ENCODE measurements at places on chromosomes 16 and 17.

GRCh38 chr17:48567209-48567608, 10.9 kb downstream of the HOXB4 start:
- no peak for DNase-seq

GRCh38 chr17:64004903-64005733, 7.0 kb downstream of the PRR29 start:
- DNase-seq, result peak; percentile 73

DNA sequence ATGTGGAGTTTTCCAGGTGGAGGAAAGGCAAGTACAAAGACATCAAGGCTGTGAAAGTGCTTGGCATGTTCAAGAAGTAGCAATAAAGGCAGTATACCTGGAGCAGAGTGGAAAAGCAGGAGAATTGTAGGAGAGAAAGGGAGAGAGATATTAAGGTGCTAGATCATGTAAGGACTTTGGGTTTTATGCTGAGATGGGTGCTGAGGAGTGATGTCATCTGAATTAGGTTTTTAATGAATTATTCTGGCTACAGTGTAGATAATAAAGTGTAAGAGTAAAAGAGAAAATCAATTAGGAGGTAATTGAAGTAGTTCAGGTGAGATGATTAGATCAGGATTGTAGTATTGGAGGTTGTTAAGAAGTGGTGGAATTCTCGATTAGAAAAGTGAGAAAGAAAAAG, 34.0 kb downstream of the NFAT5 start:
- no peak for DNase-seq

GRCh38 chr17:40921026-40921425, 16.4 kb downstream of the KRT23 start:
- no peak for DNase-seq

DNA sequence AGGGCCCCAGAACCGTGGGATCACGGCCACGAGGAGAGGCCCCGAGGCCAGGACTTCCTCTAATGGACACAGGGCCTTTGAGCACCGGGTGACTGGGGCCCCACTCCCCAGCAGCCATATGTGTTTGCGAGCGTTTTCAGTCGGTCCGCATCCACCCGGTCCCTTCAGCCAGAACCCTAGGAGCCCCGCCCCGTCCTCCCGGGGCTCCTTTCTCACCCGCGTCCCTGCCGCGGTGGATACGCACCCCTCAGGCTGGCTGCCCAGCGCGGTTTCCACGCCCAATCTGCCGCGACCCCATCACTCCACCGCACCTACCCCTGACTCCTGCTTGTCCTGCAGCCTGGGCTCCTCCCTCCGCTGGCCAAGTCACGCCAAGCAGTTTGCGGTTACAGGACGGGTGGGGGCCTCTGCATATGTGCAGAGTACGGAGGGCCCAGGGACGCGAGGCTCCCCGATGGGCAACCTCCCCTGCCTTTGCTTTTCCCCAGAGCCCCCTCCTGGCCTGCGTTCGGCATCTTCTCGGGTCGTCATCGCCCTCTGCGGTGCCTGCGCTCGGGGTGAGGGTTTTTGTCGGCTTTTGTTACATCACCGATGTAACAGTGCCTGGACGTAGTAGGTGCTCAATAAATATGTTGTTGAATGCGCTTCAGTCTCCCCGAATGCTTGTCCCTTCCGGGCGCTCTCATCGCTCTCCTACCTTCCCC, 1.0 kb upstream of the TTYH2 start:
- no peak for DNase-seq

- no peak for DNase-seq
These were observed 8.2 kb upstream of the CCL2 start for GRCh38 chr17:34246881-34247280.

DNA sequence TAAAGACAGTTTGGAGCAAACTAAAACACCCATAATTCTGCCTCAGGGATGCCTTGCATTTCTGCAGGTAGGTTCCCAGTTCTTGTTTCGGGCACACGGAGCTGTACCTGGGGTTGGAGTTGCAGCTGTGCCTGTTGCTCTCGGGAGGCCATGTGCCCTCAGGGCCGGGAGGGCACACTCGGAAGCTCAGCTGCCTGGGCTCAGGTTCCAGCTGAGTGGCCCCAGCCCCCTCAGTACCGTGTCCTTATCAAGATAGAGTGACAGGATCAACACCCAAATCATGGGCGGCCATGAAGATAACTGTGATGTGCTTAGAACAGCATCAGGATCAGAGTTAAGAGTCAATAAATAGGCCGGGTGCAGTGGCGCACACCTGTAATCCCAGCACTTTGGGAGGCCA, 107.9 kb downstream of the SNX29 start:
- DNase-seq, result peak; percentile 59

DNA sequence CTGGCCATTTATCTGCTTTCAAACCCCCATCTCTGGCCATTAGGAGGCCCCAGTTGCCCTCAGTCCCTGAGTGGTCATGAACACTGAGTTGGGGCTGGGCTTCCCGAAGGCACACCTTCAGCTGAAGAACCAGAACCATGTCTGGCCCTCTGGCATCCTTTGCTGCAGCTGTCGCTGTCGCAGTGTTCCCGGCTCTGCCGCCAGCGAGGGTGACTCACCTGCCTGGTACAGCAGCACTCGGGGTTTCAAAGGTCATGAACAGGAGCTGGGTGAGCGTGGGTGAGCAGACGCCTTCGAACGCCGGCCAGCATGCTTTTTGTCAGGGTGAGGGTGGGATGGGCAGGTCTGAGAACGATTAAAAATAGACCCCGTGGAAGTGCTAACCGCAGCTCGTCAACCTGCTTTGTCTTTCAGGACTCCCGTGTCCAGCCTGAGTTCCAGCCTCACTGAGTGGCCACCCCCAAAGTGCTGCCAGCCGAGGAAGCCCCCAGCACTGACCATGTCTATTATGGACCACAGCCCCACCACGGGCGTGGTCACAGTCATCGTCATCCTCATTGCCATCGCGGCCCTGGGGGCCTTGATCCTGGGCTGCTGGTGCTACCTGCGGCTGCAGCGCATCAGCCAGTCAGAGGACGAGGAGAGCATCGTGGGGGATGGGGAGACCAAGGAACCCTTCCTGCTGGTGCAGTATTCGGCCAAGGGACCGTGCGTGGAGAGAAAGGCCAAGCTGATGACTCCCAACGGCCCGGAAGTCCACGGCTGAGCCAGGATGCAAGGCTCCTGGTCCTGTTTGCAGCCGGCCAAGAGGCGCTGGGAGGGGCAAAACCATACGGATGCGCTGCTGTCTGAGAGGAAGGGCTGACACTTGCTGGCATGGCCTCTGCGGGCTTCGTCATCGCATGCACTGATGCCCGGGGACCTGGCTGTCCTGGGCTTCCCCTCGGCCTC, 7.6 kb downstream of the SNN start:
- peak; percentile 76 for DNase-seq

GRCh38 chr17:74305865-74306654, 20.0 kb upstream of the KIF19 start:
- no peak for DNase-seq

- peak; percentile 42 for DNase-seq
These were observed 91.3 kb downstream of the SNX29 start for GRCh38 chr16:12067714-12068401.

- DNase-seq, result no peak
These were observed at the start of gene MYO15A for GRCh38 chr17:18108401-18109312. Gene MYO15A (plus strand): TSS chr17:18108756. CDS start chr17:18118801, 10,045 bp downstream.

GRCh38 chr16:73287859-73288405, 240.0 kb upstream of the ZFHX3 start:
- DNase-seq, result no peak

DNA sequence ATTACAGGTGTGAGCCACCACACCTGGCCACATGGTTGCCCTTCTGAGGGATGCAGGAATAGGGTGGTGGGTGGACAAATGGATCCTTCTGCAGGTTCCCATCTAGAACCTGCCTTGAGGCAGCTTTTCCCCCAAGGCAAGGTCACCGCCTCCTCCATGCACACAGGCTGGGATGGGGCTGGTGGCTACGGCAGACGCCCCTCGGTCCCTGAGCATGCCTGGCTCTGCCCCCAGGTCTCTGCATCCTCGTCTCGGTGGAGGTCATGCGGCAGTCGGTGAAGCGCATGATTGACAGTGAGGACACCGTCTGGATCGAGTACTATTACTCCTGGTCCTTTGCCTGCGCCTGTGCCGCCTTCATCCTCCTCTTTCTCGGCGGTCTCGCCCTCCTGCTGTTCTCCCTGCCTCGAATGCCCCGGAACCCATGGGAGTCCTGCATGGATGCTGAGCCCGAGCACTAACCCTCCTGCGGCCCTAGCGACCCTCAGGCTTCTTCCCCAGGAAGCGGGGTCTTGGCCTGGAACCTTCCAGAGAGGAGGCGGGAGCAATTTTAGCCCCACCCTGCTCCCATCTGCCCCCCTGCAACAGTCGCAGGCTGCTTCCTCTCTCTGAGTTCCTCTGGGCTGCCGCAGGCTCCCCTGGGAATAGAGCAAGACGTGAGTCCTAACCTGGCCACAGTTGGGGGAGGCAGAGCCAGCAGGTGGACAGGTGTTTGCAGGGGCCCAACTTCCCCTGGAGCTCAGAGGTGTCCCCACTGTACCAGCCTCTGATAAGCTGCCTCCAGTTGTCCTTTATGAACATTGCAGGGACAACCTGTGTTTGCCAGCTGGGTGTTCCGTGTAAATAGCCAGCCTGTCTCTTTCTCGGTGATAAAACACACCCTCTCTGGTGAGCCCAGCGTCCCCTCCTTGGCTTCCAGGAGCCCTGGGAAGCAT, 11.7 kb downstream of the CACNG1 start:
- no peak for DNase-seq

GRCh38 chr17:31411707-31412285, 20.3 kb downstream of the RAB11FIP4 start:
- peak; percentile 70 for DNase-seq

- DNase-seq, result no peak
These were observed 274.5 kb upstream of the KIF2B start for GRCh38 chr17:53548252-53548651.

- no peak for DNase-seq
These were observed 2.2 kb upstream of the SLC12A3 start for GRCh38 chr16:56862776-56863175.

- DNase-seq, result no peak
These were observed 31.1 kb upstream of the APOH start for GRCh38 chr17:66260275-66260674.

DNA sequence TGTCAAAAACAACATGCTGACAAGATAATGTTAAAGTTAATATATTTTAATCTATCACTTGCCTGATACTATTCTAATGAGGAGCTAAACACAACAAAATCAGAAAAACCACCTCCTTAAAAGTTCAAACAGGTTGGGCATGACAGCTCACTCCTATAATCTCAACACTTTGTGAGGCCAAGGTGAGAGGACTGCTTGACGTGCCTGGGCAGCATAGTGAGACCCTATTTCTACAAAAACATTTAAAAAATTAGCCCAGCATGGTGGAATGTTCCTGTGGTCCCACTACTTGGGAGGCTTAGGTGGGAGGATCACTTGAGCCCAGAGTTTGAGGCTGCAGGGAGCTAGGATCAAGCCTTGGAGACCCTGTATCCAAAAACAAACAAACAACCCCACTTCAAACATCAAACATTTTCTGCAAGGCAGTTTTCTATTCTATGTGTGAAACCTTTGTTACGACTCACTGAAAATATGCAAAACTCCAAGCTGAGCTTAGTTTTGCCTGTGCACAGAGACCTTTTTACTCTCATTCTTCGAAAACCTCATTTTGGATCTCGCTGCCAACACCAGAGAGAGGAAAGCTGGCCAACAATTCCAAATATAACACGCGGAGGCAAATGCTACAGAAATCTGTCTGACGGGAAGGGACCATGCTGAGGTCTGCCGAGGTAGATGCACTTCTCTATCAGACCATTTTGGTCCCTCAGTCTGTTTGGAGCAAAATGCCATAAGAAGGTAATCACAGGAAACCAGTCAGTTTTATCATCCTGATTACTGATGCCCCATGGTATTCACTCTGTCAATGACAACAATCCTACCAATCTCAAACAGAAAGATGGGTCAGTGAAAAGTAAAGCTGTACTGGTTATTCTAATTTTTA, 6.2 kb downstream of the PHF12 start:
- no peak for DNase-seq

GRCh38 chr16:50837324-50837723, 95.4 kb downstream of the CYLD start:
- no peak for DNase-seq

DNA sequence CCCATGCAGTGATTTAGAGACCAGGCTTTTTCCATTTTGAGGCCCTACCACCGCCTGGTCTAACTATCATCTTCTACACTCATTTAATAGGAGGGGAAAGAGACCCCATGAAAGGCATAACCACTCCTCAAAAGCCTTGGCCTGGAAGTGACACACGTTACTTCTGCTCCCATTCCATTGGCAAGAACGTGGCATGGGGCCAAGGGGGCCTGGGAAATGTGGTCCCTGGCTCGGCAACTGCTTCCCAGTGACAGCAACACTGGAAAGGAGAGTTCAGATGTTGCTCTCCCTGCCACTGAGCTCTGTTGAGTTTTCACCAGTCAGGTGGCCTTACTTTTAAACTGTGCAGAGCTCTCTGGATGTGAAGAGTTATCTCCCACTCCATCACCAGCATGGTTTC, 45.2 kb upstream of the MAP3K14 start:
- DNase-seq, result peak; percentile 31

DNA sequence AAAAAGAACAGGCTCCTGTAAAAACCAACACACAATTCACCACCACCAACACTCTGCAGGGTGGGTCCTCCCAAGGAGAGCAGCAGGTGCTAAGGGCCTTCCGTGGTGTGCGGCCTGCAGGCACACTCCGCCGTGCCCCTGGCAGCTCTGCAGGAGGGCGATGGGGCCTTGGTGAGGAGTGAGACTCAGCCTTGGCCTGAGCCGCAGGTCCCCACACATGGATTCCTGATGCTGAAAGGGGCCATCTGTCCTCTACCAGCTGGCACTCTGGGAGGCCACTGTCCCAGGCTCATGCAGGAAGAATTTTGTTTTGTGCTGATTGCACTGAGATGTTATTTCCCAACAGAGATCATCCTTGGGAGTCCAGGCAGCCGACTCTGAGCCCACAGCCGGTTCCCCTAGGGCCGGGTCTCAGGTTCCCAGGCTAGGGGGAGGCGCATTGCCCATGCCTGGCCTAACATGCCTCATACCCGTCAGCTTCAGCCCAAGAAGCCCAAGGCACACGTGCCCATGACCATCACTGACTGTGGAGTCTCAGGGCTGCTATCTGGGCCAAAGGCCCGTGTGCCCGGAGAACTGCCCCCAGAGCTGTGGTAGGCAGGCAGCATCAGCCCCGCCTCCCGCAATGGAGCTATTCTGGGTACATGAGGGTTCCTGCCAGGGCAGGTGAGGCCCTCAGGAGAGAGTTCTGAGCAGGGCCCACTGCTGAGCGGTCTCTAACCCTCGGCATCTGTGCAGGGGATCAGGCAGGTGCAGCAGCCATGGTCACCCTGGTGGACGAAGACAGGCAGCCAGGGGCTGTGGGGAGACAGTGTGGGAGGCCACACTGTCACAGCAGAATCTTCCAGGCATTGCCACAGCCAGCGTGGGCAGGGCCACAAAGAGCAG, 97.9 kb upstream of the ZNF469 start:
- no peak for DNase-seq
